NT2/D1 (cell line): ENCODE measurements at places on chromosomes 6 and 20.

- no peak for DNase-seq
Observed at GRCh38 chr20:43229696-43230095, 40.0 kb upstream of the PTPRT start.

DNA sequence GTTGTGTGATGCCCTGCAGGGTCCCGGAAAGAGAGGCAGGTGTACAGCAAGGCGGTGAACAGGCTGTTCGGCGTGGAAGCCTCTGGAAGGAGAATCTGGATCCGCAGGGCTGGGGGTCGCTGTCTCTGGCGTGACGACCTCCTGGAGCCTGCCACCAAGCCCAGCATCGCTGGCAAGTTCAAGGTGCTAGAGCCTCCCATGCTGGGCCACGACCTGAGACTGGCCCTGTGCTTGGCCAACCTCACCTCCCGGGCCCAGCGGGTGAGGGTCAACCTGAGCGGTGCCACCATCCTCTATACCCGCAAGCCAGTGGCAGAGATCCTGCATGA lies 36.5 kb downstream of the TGM6 start:
- DNase-seq, result no peak

DNA sequence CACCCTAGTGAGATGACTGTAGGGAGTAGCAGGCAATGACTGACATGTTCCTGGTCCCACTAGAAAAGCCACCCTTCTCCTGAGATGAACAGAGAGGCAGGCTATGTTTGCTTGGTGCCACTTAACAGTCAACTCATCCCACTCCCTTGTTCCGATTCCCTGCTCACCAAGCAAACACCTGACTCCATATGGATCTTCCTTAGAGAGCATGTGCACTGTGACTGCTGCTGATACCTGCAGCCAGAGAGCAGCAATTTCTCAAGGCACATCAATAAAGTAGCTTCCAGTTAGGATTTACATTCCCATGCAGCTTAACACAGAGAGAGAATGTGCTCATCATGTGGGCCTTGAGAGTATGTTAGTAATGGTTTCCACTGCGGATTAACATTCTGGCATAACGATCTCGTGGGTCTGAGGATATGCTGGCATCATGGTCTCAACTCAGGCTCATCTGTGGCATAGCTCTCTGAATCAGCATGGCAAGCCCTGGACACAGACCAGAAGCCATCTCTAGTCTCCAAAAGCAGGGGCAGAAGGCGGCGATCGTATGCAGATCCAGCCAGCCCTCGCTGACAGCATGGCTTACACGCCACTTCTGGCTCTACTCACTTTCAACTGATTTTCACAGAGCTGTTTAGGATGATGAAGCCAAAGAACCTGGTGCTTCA lies 43.9 kb downstream of the ATXN1 start:
- DNase-seq, result no peak

DNA sequence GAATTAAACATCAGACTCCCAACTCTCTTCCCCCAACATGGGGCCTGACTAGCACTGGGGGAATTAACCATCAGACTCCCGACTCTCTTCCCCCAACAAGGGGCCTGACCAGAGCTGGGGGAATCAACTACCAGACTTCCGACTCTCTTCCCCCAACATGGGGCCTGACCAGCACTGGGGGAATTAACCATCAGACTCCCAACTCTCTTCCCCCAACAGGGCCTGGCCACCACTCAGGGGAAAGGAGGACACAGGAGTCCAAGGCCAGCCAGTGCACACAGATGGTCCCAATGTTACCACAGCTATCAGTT lies 13.1 kb downstream of the CST7 start:
- no peak for DNase-seq

DNA sequence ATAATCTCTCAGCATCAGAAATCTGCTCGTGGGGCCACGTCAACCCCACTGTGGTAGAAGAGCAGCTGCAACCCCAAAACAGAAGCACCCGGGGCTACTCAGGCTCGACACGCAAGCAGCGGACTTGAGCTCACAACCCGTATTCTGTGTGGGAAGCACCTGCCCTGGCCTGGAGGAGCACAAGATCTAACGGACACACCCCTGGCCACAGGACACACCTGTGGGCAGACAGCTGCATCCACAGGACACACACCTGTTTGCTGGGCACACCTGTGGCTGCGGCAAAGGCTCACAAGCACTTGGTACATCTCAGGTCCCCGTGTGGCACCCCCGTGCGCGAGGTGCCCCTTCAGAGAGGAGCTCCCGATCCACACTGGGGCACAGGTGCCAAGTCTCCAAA lies 36.5 kb downstream of the ZBTB46 start:
- DNase-seq, result no peak

DNA sequence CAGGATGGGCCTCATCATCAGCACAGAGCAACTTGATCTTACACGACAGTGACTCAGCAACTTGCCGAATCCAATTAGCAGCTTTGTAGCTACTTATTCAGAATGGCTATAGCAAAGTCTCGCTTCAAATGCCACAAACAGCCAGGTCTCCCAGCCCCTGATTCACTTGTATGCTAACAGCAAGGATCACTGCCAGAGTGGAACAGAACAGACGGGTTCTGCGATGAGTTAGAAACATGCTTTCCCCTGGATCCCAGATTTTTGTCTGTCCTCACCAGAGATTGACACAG lies 254.4 kb downstream of the NRN1 start:
- peak; percentile 43 for DNase-seq

- no peak for DNase-seq
Observed at GRCh38 chr6:1904466-1904799, 294.7 kb downstream of the FOXC1 start.

GRCh38 chr20:56762401-56762800 lies 133.3 kb downstream of the TFAP2C start:
- no peak for DNase-seq

- no peak for DNase-seq
Observed at GRCh38 chr6:2947445-2947844, 23.9 kb downstream of the SERPINB6 start.

DNA sequence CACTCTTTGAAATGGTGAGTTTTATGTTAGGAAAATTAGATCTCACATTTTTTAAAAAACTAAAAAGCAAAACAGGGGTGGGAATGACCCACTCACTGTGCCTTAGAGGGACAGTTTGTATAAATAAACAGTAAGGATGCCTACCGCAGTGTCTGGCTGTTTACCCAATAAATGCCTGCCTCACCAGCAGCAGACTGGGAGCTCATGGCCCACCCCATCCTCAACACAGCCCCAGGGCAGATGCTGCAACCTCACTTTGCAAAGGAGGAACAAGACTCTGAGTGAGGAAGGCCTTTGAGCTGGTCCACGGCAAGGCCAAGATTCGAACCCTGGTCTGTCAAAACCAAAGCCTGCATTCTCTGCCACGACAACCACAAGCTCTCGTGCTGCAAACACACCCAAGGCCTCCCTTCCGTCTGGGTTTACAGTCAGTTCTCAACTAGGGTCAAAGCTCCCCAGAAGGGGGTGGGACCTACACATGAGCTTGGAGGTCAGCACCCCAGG lies 77.8 kb downstream of the BMP7 start:
- no peak for DNase-seq

- no peak for DNase-seq
Observed at GRCh38 chr6:51462896-51463295, 624.5 kb downstream of the PKHD1 start.

GRCh38 chr20:5327356-5327755 lies 10.6 kb upstream of the PROKR2 start:
- DNase-seq, result no peak

- DNase-seq, result no peak
Observed at GRCh38 chr6:20333721-20334269, 67.9 kb upstream of the E2F3 start.

- no peak for DNase-seq
Observed at GRCh38 chr6:44257753-44258324, 511 bp upstream of the SLC35B2 start.

DNA sequence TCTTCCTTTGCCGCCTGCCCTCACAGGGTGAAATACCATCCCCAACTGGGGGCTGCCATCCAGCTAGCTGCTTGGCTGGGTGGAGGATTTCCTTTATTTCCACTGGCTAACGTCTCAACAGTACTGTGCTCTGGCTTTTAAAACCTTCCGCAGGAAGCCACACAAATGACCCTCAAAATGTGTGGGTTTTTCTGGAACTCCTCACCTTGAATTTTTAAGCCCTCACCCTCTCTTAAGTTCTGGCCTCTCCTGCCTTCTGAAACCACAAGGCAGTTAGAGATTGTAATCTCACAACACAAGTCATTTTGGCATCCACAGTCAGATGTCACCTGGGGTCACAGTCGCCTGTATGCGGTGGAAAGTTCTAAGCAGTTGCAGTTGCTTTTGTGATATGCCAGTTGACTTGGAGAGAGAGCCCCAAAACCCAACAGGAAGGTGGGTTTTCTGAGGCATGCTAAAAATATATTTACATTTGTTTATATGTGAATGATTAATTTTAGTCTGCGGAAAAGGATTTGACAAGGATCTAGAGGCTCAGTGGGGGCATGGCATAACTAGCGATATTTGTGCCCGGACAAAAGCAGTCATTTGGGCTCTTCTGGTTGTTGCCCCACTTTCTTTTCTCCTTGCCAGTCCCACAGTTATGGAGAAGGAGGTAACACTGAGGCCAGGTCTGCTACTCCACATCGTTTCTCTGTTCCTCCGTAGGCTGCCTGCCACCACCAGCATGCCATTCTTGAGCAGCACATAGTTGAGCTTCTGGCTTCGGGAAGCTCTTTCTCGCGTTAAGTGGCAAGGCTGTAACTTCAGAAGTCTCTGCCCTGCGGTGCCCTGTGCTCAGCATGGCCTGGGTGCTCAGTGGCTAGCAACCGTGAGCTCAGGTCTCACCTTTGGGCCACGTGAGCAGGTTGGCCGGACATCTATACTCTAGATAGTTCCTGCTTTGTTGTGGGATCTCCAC lies 335.3 kb downstream of the CD83 start:
- DNase-seq, result no peak

- no peak for DNase-seq
Observed at GRCh38 chr20:18728165-18728869, 85.3 kb upstream of the SCP2D1 start.

DNA sequence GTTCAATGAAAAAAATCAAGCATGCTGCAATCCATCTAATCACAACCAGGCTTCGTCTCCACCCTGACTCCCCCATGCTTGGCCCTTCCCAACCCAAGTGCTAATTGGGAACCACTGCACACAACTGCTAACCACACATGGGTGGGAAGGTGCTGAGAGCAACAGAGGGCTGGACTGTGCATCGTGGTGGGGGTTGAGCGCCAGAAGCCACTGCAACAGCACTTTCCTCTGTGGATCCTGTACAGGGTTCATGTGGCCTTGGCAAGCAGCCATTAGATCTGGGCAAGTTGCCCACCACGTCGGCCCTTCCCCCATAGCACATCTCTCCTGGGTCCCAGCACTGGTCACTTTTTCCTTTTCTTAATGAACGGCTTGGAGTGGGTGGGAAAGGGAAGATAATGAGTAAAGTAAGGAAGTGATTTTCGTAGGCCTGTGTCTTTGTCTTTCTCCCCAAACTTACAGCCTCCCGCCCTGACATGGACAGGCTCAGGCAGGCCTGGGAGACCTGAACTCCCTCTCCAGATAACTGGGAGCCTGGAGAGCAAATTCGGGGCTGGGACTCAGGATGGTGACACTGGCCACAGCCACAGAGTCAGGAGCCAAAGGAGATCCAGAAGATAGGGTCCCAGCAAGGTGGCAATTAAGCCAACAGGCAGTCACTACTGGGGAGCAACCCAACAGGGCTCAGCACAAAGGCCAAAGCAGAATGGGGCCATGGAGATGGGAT lies 34.4 kb upstream of the MRPS10 start:
- DNase-seq, result no peak

DNA sequence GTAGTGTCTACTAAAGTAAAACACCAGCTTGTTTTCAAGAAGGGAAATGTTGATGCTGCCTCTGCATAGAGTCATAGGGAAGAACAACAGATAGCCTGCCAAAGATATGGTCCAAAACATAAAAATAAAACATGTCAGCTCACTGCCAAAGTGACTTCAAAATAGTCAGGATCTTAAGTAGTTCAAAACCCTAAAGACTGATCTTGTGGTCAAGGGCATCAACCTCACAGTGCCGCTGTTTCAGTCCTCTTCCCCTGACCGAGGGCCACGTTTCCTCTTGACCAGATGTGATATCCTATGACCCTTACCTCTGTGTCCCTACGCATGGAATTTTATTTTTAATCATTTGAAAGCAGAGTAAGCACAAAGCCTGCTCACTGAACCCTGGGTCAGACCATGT lies 104.2 kb upstream of the CNKSR3 start:
- DNase-seq, result no peak

DNA sequence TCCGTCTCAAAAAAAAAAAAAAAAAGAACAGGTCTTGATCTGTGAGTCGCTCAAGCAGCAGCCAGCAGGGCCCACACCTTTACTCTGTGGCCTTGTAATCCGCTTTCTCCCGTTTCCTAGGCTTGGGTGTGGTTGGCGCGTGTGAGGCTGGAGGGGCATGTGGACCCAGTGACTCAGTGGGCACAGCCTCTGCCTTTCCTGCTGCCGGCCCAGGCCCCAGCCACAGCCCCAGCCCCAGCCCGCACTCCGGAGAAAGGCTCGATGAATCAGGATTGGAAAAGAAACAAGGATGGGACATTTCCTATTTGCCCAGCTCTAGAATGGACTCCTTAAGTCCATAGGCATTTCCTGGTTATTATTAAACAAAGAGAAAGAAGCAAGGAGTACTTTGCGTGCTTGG lies 4.3 kb downstream of the BHLHE23 start:
- no peak for DNase-seq

DNA sequence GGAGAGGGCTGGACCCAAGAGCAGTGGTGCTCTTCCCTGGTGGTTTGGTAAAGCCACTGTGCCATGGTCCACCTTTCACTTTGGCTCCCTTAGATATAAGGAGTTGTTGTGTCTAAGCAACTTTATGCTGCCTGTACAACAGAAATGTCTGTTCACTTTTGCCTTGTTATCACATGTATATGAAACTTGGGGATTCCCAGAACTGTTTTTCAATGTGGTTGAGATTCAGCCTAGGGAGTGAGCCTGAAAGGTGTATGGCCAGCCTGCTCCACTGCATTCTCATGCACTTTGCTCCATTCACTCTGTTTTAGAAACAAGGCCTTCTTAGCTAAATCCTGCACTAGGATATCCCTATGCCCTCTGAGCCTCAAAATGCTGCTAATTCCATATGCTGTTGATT lies 234.5 kb upstream of the THEMIS start:
- no peak for DNase-seq

DNA sequence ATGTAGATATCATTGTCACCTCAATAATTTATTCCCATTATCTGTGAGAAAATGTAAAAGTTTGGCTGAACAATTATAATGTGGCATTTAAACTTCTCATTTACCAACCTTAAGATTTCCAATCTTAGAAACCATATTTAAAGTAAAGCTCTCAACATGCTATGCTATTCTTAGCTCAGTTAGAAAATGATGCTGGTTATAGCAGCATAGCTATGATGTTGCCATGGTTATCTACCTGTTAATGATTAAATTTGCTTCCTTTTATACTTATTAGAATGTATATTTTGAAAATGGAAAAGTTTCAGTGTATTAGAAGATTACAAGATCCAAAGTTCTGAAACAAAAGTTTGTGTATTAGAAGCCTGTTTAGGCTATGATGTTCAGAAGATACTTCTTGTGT lies 110.1 kb downstream of the GPR63 start:
- no peak for DNase-seq

GRCh38 chr6:19440531-19440930 lies 396.6 kb upstream of the ID4 start:
- DNase-seq, result no peak
